Muscle of leg (tissue), 16 donors: ENCODE measurements at places on chromosomes 7 and 10. TPM values are rescaled to one million over a fixed set of nuclear protein-coding genes. Genes with fewer than 3 reads are reported as not detected.

LRRN3 gene
- polyA plus RNA-seq, result 12.8 TPM

NXPH1 gene
- polyA plus RNA-seq, result not detected

ADRA2A gene
- polyA plus RNA-seq, result 2.6 TPM

SLC13A1 gene
- polyA plus RNA-seq, result not detected

SPACDR gene
- 0.98 TPM for polyA plus RNA-seq

CFAP69 gene
- polyA plus RNA-seq, result 2.7 TPM

RALA gene
- 63.1 TPM for polyA plus RNA-seq

SAMD9L gene
- polyA plus RNA-seq, result 5.5 TPM

IL6 gene
- polyA plus RNA-seq, result 0.31 TPM

ZNF398 gene
- 9.0 TPM for polyA plus RNA-seq

PHKG1 gene
- polyA plus RNA-seq, result 40.0 TPM

PRSS37 gene
- not detected for polyA plus RNA-seq

ZNF425 gene
- 4.7 TPM for polyA plus RNA-seq

PAPOLB gene
- polyA plus RNA-seq, result not detected

- H3K27me3 ChIP-seq, result no peaks in the 10 kb centered on the region
- no peaks in the 10 kb centered on the region for H3K36me3 ChIP-seq
- H3K4me1 ChIP-seq, result no peaks in the 10 kb centered on the region
- peak; percentile 1 for DNase-seq
- H3K27ac ChIP-seq, result no peak overlapping the region
Measured at GRCh38 chr7:32030904-32031692, 39.1 kb downstream of the PDE1C start.

GRCh38 chr10:69901628-69902505 is 100.2 kb downstream of the COL13A1 start:
- peaks cover 62% of the 10 kb centered on the region for H3K4me1 ChIP-seq
- H3K27ac ChIP-seq, result peak overlapping the region; percentile 71
- peaks cover 2% of the 10 kb centered on the region for H3K27me3 ChIP-seq
- H3K36me3 ChIP-seq, result no peaks in the 10 kb centered on the region
- H3K4me3 ChIP-seq, result no peak overlapping the region
- DNase-seq, result peak; percentile 49

- H3K4me1 ChIP-seq, result peaks cover 44% of the 10 kb centered on the region
- peak overlapping the region; percentile 80 for H3K27ac ChIP-seq
- peaks cover 53% of the 10 kb centered on the region for H3K36me3 ChIP-seq
- no peaks in the 10 kb centered on the region for H3K27me3 ChIP-seq
- no peak overlapping the region for H3K4me3 ChIP-seq
Measured at GRCh38 chr7:135168001-135168400, 2.5 kb downstream of the CYREN start.

- H3K4me3 ChIP-seq, result no peak overlapping the region
- no peak overlapping the region for H3K27ac ChIP-seq
- no peaks in the 10 kb centered on the region for H3K27me3 ChIP-seq
- no peaks in the 10 kb centered on the region for H3K4me1 ChIP-seq
- peaks cover 18% of the 10 kb centered on the region for H3K36me3 ChIP-seq
- DNase-seq, result no peak
Measured at GRCh38 chr7:36396150-36396549, 6.5 kb downstream of the ANLN start.

DNA sequence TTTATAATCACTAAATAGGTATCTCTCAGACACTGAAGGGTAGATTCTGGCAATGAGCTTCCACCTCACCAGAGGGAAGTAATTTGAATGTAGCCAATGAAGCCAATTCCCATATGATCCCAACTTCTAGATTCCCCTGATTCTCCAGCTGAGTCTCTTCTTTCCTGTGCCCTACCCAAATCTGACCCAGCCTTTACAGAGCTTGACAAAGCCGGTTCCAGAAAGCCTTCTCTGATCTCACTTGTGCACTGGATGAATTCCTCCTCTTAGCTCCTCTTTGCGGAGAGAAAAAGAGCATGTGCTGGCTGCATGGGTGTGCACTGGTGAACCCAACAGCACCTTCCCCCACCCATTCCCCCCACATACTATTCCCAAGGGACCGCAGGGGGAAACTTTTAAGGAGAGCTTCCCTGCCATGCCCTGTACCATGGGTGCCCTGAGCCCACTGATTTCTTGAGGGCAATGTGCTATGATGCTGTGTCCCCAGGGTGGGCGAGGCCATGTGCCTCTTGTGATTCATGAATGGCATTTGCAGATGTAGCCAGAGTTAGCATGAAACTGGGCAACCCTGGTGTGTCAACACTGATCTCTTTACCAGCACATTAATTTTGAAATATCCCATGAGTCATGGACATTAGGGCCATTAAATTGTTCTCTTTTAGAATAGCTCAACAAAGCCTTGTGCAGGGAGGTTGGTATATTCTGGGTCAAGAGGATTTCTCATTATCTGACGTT is 50.4 kb upstream of the PLEKHA1 start:
- H3K27me3 ChIP-seq, result peaks cover 4% of the 10 kb centered on the region
- no peak overlapping the region for H3K4me3 ChIP-seq
- H3K27ac ChIP-seq, result no peak overlapping the region
- H3K36me3 ChIP-seq, result no peaks in the 10 kb centered on the region

DNA sequence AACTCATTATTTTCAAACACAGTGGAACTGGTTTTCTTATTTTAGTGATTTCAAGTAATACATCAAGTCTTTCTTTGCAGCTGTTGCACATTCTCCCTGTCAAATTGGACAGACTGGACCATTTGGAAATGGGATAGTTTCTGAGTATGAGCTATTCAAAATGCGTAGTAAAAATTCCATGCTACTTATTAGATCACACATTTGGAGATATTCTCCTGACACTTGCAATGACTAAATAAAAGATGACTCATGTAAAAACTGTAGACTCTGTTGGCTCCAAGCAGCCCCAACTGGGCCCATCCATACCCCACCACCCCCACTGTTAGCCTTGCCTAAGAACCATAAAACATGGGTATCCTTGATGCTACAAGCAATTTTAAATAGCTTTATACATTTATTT is 25.9 kb upstream of the BICC1 start:
- H3K36me3 ChIP-seq, result no peaks in the 10 kb centered on the region
- no peaks in the 10 kb centered on the region for H3K27me3 ChIP-seq
- no peaks in the 10 kb centered on the region for H3K4me1 ChIP-seq
- H3K4me3 ChIP-seq, result no peak overlapping the region

GRCh38 chr7:24880886-24881285 is 99.1 kb downstream of the OSBPL3 start:
- H3K27me3 ChIP-seq, result no peaks in the 10 kb centered on the region
- no peak overlapping the region for H3K27ac ChIP-seq
- no peak overlapping the region for H3K4me3 ChIP-seq
- no peak for DNase-seq
- no peaks in the 10 kb centered on the region for H3K36me3 ChIP-seq

GRCh38 chr7:43791-44540 is 148.4 kb upstream of the FAM20C start:
- DNase-seq, result no peak
- H3K27me3 ChIP-seq, result peaks cover 16% of the 10 kb centered on the region
- H3K4me1 ChIP-seq, result no peaks in the 10 kb centered on the region
- H3K36me3 ChIP-seq, result no peaks in the 10 kb centered on the region
- no peak overlapping the region for H3K27ac ChIP-seq
- H3K4me3 ChIP-seq, result no peak overlapping the region

DNA sequence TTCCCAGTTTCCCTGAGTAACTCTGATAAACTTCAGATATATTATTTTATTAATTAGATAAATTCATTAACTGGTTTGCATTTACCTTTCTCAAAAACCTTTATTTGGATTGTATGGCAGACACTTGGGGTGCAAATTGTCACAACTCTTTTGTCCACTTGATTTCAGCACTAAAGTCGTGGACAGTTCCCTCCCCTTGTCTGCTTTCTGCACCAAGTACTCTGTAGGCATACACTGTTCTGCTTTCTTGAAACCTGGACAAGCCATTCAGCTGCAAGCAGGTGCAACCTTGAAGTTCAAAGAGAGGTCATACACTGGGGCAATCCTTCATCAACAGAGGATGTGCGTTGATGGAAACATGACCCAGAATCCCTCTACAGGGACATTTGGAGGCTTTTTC is 162.9 kb downstream of the ARL5B start:
- no peak overlapping the region for H3K4me3 ChIP-seq
- H3K27ac ChIP-seq, result no peak overlapping the region
- H3K27me3 ChIP-seq, result no peaks in the 10 kb centered on the region
- DNase-seq, result peak; percentile 45

- peaks cover 6% of the 10 kb centered on the region for H3K27me3 ChIP-seq
- H3K4me1 ChIP-seq, result peaks cover 4% of the 10 kb centered on the region
- DNase-seq, result no peak
- no peaks in the 10 kb centered on the region for H3K36me3 ChIP-seq
Measured at GRCh38 chr7:28856656-28857055, 101.5 kb downstream of the TRIL start.

GRCh38 chr7:41729059-41729458 is 26.2 kb upstream of the INHBA start:
- no peak overlapping the region for H3K4me3 ChIP-seq
- H3K36me3 ChIP-seq, result no peaks in the 10 kb centered on the region
- H3K27ac ChIP-seq, result no peak overlapping the region
- no peaks in the 10 kb centered on the region for H3K4me1 ChIP-seq
- no peaks in the 10 kb centered on the region for H3K27me3 ChIP-seq
- no peak for DNase-seq

DNA sequence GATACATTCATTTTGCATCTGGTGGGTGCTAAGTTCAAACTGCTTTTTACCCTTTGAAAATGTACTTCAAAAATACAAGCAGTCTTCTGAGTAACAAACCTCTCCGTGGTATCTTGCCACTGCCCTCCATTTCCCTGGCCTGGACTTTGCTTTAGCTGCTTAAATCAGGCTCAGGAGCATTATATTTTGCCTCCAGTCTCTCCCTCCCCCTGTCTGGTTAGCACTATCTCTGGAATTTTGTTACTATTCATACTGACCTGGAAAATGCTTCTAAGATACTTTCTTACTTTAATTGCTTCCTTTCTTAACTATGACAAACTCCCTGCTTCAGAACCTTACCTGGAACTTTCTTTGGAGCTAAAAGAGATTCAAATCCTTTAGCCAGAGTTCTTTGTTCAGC is 369.8 kb downstream of the GFRA1 start:
- no peak for DNase-seq
- no peak overlapping the region for H3K27ac ChIP-seq
- no peaks in the 10 kb centered on the region for H3K27me3 ChIP-seq
- H3K4me1 ChIP-seq, result no peaks in the 10 kb centered on the region
- H3K36me3 ChIP-seq, result no peaks in the 10 kb centered on the region

DNA sequence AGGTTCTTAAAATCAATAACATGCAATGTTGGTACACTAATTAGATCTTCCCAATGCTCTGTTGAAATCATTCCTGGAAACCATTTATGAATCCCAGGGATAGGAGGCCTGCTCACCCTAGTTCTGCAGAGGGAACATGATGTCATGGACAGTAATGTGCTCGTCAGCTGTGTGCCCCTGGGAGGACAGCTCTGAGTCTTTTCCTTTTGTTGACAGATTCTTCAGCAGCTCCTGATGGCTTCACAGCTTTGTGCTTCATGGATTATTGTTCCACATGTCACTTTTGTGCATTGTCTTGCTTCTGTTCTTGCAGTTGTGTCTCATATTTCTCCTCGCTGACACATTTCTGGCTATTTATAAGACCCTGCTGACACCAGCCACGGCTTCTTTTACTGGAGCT is 367.5 kb downstream of the CCSER2 start:
- no peaks in the 10 kb centered on the region for H3K27me3 ChIP-seq
- DNase-seq, result peak; percentile 16
- H3K27ac ChIP-seq, result no peak overlapping the region
- no peaks in the 10 kb centered on the region for H3K36me3 ChIP-seq

DNA sequence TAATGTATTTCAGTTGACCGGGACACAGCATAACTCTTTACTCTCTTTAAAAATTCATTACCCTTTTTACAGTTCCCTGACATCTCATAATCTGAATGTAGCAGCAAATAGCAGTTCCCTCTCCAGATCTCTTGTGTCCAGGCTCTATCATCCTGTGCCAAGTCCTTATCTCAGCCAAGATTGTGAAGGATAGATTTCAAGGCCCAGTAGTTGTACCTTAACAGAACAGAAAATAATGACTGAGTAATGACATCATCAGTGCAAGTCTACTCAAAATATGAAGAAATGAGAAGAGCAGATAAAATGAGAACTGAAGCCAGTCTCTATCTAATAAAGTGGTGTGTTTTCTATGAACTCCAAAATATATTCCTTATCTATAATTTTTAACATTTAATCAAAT is 92.6 kb downstream of the TFEC start:
- H3K27ac ChIP-seq, result no peak overlapping the region
- no peak overlapping the region for H3K4me3 ChIP-seq
- H3K4me1 ChIP-seq, result no peaks in the 10 kb centered on the region
- H3K36me3 ChIP-seq, result no peaks in the 10 kb centered on the region

DNA sequence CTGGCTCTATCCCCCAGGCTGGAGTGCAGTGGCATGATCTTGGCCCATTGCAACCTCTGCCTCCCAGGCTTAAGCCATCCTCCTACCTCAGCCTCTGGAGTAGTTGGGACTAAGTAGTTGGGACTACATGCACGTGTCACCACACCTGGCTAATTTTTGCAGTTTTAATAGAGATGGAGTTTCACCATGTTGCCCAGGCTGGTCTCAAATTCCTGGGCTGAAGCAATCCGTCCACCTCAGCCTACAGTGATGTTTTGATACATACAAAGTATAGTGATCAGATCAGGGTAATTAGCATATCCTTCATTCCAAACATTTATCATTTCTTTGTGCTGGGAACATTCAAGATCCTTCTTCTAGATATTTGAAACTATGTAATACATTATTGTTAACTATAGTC is 22.5 kb upstream of the TNKS2 start:
- no peak overlapping the region for H3K27ac ChIP-seq
- no peak overlapping the region for H3K4me3 ChIP-seq
- no peaks in the 10 kb centered on the region for H3K27me3 ChIP-seq
- H3K4me1 ChIP-seq, result no peaks in the 10 kb centered on the region
- H3K36me3 ChIP-seq, result no peaks in the 10 kb centered on the region

- peak; percentile 9 for DNase-seq
- no peaks in the 10 kb centered on the region for H3K4me1 ChIP-seq
- no peak overlapping the region for H3K4me3 ChIP-seq
- H3K27me3 ChIP-seq, result no peaks in the 10 kb centered on the region
Measured at GRCh38 chr7:38040831-38041230, 120.4 kb downstream of the EPDR1 start.

GRCh38 chr7:90766814-90767564 is 170.9 kb downstream of the CDK14 start:
- H3K4me3 ChIP-seq, result no peak overlapping the region
- peak; percentile 82 for DNase-seq
- H3K27me3 ChIP-seq, result no peaks in the 10 kb centered on the region
- peaks cover 9% of the 10 kb centered on the region for H3K4me1 ChIP-seq
- H3K36me3 ChIP-seq, result no peaks in the 10 kb centered on the region

- no peaks in the 10 kb centered on the region for H3K27me3 ChIP-seq
- no peak overlapping the region for H3K4me3 ChIP-seq
- no peaks in the 10 kb centered on the region for H3K36me3 ChIP-seq
Measured at GRCh38 chr10:88652616-88653015, 11.6 kb upstream of the LIPF start.

DNA sequence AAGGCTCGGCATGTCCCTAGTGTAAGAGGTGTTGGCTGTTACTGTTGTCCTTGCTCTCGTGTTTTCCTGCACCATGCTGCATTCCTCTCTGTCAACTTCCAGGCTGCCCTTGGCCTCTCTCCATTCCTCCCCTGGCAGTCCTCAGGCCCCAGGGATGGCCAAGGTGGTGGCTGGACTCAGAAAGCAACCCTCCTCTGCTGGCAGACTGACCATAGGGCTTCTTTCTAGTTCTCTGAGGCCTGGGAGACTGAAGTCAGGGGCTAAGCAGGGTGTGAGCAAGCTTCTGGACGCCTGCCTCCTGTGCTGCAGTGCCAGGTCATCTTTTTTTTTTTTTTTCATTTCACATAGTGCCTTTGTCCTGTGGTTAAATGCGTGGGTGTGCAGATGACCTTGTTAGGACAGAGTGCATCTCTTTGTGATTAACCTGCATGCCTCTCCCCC is 72.0 kb downstream of the GOLGA7B start:
- peaks cover 15% of the 10 kb centered on the region for H3K27me3 ChIP-seq
- H3K36me3 ChIP-seq, result no peaks in the 10 kb centered on the region
- no peak overlapping the region for H3K4me3 ChIP-seq
- no peaks in the 10 kb centered on the region for H3K4me1 ChIP-seq
- no peak for DNase-seq
